ENCODE measurements at places on chromosomes 7 and 10.

DNA sequence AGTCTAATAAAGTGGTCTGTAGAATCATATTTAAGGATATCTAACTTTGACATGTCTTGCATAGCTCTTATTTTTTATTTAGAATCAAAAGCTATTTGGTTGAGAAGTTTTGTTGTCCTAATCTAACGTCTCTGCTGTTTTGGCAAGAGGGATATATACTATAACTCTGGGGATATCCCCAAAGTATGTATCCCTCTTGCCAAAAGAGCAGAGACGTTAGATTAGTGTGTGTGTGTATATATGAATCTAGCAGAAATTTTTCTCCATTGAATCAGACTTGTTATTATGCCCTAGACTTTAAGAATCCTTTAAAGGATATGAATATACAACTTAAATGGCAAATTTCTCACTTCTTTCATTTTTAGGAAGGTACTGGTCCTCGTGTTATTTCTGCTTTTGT lies 9.6 kb downstream of the SMC3 start:
- DNase-seq = peak; percentile 50

DNA sequence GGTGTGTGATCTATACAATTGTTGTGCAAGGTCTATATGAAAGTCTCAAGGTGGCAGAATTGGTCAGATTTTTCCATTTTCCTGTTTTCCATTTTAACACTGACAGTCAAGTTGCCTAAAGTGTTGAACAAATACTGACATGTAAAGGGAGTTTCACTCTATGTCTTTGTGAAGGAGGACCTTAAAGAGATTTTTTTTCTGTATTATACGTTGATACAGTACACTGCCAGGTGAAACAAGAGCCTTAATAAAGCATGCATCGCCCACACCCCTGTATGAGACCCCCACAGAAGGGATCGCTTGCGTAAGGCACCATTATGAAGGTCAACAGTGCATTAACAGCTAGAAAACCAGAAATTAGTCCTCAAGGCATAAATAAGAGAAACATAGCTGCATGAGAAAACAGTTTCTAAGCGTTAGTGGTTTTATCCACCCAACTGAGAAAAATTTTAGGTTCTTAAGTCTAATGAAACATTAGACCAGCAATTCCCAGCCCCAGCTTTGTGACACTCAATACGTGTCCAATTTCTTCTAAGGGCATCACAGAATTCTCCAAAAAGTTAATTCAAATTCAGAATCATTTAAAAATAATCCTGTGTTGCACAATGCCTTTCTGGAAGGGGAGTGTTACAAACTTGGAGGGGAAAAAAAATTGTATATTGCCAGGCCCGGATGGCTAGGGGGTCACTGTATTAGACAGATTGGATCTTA lies 6.9 kb downstream of the KLF6 start:
- no peak for DNase-seq

DNA sequence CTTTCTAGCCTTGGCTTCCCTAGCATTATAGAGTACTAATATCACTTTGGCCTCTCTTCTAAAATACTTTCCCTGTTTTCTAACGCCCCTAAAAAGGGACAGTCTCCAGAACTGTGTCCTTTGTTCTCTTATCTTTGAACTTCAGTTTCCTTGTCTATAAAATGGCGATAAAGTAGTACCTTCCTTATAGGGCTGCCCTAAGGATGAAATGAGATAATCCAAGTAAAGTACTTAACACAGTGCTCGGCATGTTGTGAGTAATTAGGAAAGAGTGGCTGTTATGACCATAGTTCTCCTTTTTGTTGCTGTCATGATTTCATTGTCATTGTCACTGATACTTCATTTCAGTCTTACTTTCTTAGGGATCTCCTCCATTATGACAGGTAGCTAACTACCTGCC lies 114.7 kb downstream of the EXOC4 start:
- no peak for DNase-seq

DNA sequence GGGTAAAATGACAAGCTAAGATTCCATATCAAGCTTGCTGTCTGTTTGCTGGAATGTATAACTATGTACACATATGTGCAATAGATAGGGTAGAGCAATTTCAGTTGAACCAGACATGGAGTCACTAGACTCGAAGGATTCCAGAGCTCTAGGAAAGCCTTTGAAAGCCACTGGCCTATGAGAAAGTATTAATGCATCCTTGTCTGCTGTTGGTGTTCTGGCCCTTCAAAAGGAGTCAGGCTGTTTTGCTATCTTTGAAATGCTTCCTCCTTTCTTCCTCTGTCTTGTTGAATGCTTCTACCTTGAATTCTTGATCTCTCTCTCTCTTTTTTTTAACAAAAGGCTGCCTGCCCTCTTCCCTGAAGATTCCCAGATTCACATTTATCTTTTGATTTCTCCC lies 20.8 kb upstream of the HGF start:
- DNase-seq = no peak

- DNase-seq = no peak
These were observed 52.4 kb upstream of the ADRB1 start for GRCh38 chr10:113991091-113991860.

DNA sequence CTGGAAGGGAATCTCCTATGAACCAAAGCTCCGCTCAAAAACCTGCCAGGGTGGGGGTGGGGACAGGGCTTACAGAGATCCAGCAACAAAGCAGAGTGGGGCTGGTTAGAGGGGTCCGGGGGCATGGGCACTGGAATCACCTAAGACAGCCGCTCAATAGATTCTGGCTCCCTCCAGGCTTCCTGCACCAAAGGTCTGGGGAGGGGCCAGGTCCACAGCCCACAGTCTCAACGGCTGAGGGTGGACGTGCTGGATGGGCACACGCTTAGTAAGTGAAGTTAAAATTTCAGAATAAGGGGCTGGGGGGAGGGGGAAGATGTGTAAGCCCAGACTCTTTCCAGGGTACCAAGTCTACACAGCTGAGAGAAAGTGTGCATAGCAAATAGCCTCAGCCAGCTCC lies 31.1 kb downstream of the PYROXD2 start:
- no peak for DNase-seq

- no peak for DNase-seq
These were observed 4.7 kb upstream of the ARPC1B start for GRCh38 chr7:99369767-99370391.

DNA sequence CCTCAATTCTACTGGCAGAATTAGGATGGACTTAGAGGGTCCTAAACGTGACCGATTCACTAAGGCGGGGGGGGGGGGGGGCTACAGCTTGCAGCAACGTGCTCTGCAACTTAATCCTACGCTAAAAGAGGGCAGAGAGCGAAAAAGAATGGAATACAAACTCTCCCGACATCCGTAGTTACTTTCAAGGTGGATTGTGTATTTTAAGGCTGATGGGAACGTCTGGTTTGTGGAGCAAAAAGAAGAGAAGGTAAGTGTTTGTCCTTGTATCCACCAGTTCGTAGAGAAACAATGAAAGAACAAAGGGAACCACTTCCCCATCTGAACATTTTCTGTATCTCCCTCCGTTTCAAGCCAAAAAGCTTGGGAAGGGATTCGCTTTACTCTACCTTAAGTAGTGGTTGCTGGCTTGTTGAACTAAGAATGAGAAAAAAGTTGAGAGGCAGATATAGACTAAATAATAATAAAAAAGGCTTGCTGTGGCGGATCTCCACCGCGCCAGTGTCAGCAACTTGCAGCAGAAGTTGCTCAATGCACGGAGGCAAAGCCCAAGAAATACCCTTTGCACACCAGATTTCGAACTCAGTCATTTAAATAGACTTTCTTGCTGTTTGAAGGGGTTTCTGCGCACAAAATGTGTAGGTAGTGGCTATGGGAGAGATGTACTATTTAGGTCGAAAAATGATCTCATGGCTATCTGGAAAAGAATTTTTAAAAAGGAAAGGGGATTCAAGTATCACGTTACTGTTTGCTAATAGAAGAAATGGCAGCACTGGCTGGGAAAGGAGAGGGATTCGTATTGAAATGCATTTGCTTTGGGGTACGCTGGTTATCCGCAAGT lies 736 bp downstream of the SKIDA1 start:
- peak; percentile 81 for DNase-seq

GRCh38 chr10:44334621-44335184 lies 50.2 kb downstream of the CXCL12 start:
- DNase-seq = peak; percentile 67

DNA sequence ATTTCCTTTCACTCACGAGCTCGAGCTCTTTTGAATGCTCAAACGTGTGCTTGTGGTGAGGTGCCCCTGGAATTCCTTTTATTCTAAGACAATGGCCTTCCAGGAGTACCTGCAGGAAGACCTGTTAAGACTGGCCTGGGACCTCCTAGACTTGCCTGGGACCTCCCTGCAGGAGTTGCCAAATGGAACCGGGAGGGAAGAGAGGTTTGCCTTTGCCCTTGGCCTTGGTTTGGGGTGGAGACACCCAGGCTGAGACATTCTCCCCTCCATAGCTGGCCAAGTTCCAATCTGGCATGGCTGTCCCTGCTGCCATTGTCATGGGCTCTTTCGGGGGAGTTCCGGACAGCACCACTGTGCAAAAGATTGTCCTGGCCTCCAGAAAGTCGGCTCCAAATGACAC lies 39.7 kb downstream of the DNAJB12 start:
- DNase-seq = no peak

- peak; percentile 78 for DNase-seq
These were observed 209.7 kb upstream of the TMEM196 start for GRCh38 chr7:19982841-19983835.

- DNase-seq = peak; percentile 86
These were observed 91.3 kb downstream of the AVL9 start for GRCh38 chr7:32586291-32587221.

- no peak for DNase-seq
These were observed 2.9 kb upstream of the MIOS start for GRCh38 chr7:7563813-7564212.

DNA sequence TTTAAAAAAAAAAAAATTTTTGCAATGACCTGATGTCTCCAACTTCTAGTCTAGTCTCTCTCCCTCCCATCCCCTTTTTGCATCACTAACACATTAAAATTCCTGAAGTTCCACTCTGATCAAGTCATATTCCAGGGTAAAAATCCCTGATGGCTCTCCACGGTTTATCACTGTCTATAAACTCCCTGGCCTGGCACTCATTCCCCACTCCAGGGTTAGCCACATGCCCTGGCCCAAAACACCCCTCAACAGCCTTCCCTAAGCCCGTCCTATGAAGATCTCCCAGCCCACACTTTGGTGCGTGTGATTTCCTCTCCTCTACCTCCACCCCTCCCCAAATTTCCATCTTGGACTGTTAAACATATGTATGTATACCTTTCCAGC lies 125.4 kb downstream of the JAZF1 start:
- DNase-seq = no peak

GRCh38 chr10:95289003-95289920 lies 1.5 kb downstream of the PDLIM1 start:
- peak; percentile 22 for DNase-seq

DNA sequence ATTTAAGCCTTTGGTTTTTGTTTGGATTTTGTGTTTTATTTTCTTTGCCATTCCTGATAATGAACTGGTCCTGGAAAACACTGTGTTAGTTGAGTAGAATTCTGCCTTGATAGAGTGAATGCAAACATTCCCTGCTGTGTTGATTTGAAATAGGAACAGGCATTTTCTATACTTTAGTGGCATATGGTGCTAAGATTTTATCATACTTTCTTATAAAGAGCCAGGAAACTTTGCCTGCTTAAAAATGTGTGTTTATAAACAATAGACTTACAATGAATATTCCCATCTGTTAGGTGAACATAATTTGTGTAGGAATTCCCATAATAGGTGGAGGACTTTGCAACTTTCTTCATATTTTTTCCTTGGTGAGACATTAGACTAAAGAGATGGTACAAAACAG lies 333.3 kb downstream of the SDK1 start:
- no peak for DNase-seq

DNA sequence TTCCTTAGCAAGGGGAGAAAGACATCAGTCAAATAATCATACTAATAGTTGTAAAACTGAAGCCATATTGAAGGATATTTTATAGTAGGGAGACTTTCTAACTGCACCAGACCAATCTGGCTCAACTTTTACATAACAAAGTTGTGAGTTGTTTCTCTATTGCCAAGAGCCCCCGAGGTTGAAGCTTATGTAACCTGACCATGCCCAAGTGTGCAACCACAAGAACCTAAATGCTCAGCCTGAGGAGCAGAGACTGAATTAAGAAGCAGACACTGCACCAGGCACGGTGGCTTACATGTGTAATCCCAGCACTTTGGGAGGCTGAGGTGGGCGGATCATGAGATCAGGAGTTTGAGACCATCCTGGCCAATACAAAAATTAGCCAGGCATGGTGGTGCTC lies 77.3 kb upstream of the ARMC3 start:
- DNase-seq = no peak

DNA sequence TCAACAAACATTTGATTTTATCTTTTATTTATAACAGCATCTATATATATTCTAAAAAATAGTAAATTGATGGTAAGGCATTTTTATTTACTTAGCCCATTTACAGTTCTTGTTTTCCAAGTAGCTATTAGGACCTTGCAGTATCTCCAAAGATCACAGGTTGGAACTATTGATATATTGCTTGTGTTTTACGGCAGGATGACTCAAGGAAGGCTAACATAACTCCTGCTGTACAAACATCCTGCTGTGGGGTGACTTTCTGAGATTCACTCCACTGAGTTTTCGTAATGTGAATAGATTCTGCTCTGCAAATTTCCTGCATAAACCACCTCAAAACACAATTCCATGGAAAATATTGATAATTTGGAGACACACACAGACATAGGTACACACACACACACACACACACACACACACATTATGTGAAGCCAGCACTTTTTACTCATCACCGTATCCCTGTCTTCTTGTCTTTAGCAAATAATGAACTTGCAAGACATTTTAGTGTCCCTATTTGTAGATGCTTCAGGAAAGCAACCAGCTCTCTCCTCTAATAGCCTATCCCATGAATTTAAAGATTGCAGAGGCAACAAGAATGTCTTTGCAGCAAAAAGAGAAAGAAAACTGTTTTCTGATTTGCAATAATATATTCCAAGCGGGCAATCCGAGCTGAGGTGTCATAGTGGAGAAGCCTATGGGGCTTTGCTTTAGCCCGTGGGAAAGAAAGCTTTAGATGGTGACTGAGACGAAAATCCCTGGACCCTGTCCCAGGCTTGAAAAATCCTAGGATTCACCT lies 722 bp downstream of the AGR2 start:
- no peak for DNase-seq

GRCh38 chr7:47734287-47734948 lies 152.5 kb upstream of the TNS3 start:
- no peak for DNase-seq

GRCh38 chr10:130300608-130301020 lies 164.4 kb downstream of the GLRX3 start:
- no peak for DNase-seq

DNA sequence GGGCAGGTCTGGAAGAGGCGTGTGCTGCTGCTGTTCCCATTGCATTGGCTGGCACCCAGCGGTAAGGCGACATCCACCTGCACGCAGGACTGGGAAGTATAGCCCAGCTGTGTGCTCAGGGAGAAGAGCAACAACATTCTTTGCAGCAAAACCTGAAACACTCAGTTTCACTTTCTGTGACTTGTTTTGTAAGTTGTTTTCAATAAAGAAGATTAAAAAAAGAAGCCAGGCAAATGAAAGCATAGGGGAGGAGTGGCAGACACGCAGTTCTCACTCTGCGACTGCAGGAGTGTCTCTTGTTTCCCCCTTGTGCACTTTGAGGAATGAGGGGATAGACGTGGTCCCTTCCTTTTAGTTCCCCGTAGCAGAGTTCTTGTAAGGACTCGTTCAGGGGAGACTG lies 5.8 kb downstream of the FBH1 start:
- DNase-seq = no peak

- no peak for DNase-seq
These were observed 440.3 kb upstream of the FOXK1 start for GRCh38 chr7:4241791-4242190.

GRCh38 chr10:3136763-3137611 lies 35.6 kb downstream of the PITRM1 start:
- no peak for DNase-seq
